ENCODE measurements at places on chromosomes 6 and 20.

- DNase-seq, result no peak
These were observed 106.7 kb downstream of the PRDM1 start for GRCh38 chr6:106192824-106193223.

DNA sequence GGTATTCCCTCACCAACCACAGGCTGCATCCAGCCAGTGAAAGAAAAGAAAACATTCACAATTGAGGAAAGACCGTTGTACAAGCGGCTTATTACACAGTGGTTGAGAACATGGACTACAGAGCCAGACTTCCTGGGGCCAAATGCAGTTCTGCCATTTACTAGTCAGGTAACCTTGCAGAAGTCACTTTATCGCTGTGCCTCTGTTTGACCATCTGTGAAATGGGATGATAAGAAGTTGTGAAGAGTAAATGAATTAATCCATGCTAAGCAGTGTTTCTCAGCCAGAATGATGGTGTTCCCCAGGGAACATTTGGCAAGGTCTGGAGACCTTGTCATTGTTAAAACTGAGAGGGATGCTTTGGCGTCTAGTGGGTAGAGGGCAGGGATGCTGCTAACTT is 14.8 kb downstream of the ARHGAP40 start:
- no peak for DNase-seq

DNA sequence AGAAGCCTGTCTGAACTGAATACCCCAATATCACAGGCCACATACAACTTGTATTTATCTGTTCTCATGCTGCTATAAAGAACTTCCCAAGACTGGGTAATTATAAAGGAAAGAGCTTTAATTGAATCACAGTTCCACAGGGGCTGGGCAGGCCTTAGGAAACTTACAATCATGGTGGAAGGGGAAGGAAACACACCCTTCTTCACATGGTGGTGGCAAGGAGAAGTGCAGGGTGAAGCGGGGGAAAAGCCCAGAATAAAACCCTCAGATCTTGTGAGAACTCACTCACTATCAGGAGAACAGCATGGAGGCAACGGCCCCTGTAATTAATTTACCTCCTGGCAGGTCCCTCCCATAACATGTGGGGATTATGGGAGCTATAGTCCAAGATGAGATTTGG is 50.3 kb upstream of the FNDC1 start:
- no peak for DNase-seq

DNA sequence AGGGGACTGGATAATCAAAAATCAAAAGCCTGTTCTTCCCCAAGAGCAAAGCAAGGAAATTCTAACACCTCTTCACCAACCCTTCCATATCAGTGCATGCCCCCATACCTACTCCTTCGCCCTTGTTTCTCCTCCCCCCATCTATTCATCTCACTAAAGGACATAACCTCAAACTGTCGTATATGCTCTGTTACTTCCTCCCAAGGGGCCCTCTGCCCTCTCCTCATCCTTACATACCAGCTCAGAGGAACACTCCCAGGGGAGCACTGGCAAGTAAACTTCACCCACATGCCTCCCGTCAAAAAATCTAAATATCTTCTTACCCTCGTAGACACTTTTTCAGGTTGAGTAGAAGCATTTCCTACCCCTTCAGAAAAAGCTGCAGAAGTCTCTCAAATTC is 9.4 kb upstream of the ADTRP start:
- no peak for DNase-seq

DNA sequence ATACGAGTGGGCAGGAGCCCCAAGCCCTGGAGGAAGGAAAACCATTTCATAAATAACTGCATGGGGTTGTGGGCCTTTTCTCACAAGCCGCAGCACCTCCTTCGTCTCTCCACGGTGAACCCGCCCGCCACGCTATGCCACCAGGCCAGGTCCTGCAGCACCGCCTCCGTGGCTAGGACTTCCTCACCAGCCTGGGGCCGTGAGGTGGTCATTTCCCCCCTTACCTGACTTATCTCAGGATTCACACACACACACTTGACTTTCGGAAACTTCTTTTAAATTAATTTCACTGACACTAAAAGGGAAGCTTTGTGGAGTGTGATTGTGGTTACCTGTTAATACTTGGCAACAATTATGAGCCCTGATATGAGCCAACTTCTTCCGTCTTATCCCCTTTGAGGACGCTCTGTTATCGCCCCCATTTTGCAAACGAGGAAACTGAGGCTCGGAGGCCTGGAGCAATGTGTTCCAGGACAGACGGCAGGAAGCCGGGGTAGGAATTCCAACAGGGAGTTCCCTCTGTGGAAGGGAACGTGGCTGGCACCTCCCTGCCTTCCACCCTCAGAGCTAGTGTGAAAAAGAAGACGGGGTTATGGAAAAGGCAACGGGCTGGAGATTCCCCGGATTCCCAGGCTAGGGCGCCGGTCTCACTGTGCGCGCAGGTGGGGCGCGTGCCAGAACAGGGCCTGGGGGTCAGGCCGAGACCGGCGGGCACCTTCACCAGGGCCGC is 817 bp upstream of the SLCO4A1 start:
- no peak for DNase-seq

DNA sequence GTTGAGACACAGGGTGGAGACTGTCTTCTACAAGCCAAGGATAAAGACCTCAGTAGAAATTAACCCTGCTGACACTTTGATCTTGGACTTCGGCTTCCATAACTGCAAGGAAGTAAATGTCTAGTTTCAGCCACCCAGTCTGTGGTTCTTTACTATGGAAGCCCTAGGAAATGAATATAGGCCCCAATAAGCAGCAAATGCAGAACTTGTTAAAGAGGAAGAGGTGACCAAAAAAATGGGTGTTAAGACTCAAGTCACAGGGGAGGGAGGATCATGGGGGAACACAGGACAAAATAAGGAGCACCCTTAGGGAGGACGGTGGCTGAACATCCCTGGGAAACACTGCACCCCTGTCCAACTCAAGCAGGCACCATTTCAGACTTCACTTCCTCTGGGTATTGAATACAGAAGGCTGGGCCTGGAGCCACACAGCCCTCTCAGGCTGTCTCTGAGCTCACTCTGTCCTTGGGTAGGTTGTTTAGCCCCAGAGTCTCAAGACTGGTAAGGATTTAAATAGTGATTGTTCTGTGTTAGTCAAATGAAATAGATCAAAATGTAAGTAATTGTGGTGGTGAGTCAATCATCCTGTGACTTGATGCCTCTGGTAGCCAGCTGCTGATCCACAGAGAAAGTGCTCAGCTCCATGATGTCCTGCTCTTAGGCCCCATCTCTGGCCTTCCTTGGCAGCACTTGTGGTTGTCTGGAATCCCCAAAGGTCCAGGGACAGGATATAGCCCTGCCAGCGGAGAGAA is 30.5 kb upstream of the SIRPD start:
- DNase-seq, result no peak

DNA sequence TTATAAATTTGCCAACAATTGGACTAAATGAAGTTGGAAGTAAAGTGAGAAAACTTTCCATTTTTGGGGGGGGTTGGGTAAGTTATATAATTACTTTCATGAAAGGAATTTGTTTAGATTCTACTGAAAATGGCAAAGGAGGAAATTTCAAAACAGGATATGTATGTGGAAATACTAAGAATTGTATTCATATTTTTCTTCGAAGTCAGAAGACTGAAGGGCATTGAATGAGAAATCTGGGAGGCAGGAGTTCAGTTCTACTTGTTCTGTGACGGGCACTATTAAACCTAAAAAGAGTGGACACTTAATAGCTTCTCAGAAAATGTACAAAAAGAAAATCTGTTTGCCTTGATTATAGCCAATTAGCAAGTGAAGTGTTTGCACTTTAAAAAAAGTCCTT is 114.7 kb downstream of the PRIM2 start:
- no peak for DNase-seq

GRCh38 chr6:106273087-106273486 is 52.5 kb downstream of the ATG5 start:
- no peak for DNase-seq

DNA sequence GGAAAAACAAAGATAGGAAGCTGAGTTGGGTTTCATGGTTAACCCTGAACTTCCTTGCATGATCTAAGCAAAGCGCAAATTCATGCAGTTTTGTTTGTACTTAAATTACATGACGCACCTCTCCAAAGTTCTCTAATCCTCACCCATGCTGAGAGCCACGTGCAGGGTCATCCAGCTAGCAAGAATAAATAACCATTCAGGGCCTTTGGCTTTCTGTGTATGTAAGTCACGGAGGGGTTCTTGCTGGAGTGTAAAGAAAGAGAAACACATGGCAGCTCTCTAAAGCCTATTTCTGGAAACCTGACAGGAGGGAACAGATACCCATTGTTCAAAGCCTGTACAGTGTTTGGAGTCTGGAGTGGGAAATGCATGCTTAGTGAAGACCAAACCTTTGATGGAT is 171.7 kb upstream of the CCN2 start:
- no peak for DNase-seq

DNA sequence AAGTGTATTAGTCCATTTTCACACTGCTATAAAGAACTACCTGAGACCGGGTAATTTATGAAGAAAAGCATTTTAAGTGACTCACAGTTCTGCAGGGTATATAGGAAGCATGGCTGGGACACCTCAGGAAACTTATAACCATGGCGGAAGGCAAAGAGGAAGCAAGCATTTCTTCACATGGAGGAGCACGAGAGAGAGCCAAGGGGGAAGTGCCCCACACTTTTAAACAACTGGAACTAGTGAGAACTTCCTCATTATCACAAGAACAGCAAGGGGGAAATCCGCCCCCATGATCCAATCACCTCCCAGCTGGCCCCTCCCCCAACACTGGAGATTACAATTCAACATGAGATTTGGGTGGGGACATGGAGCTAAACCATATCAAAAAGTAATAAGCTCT is 28.3 kb upstream of the B3GAT2 start:
- no peak for DNase-seq

DNA sequence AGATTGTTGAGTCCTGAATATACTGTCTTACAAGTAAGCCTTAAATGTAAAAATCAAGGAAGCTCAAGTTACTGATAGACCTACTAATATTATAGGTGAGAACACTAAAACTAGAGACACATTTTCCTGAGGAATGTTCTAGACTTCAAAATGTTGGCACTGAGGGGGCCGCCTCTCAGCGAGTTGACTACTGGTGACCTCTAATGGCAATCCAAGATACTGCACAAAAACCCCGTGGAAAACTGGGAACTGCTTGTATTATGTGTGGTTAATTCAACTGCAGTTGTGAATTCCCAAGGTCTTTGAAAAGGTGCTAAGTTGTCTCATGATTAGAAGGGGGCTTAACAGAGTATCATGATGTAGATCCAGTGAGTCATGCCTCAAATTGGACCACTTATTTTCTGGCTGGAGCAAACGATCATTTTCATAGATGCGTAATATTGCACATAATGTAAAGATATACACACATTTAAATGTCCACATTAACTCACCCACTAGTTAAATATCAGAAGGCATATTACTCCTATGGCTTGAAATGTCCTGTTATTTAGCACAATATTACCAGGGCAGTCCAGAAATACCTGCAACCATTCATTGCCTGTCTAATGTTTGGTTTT is 336.2 kb downstream of the FOXA2 start:
- DNase-seq, result no peak

DNA sequence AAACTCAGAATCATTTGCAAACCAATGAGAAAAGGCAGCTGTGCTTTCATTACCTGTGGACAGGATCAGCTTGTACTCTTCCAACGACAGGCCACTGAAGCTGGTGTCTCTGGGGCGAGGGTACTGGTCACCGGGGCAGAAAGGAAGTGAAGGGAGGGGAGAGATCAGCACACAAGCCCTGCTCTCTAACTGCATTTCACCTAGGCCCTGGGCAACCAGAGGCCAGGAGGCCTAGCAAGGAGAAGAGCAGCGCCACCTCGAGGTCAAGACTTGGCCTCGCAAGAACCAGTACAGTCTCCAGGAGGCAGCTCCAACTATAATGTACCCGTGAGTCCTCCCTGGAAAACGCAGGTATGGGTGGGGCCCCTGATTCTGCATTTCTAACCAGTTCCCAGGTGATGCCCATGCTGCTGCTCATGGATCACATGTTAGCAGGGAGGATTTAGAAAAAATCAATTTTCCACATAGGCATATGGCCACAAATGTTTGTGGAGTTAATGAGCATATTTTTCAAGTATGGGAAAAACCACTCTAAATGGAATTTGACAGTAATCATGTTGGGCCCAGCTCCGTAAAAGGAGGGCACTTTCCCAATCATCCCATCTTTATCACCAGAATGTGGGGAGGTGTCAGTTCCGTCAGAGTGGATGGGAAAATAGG is 11.0 kb downstream of the UQCC2 start:
- no peak for DNase-seq

- no peak for DNase-seq
These were observed 37.6 kb downstream of the NDUFAF5 start for GRCh38 chr20:13822459-13822858.

- peak; percentile 33 for DNase-seq
These were observed 1.1 kb upstream of the JARID2 start for GRCh38 chr6:15244620-15245360.

All from ascending aorta (tissue), 2 donors.